ENCODE measurements at places on chromosomes 2 and 18. TPM values are rescaled to one million over a fixed set of nuclear protein-coding genes. Genes with fewer than 3 reads are reported as not detected.
A peak's percentile ranks its signal among the peaks of the same experiment; 100 is the strongest.

DNA sequence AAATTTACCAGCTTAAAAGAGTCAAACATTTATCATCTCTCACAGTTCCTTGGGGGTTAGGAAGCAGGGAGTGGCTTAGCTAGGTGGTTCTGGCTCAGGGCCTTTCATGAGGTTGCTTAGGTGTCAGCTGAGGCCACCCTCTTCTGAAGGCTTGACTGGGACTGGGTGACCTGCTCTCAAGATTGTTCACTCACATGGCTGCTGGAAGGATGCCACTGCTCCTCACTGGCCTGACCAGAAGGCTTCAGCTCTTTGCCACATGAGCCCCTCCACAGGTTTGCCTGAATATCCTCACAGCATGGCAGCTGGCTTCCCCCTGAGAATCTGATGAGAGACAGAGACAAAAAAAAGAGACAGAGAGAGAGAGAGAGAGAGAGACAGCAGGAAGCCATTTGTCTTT, 17.3 kb upstream of the RNF152 start:
- DNase-seq, result no peak

Gene CXCR1
- 0.47 TPM for polyA plus RNA-seq

Gene RTP5
- 0.13 TPM for polyA plus RNA-seq

DNA sequence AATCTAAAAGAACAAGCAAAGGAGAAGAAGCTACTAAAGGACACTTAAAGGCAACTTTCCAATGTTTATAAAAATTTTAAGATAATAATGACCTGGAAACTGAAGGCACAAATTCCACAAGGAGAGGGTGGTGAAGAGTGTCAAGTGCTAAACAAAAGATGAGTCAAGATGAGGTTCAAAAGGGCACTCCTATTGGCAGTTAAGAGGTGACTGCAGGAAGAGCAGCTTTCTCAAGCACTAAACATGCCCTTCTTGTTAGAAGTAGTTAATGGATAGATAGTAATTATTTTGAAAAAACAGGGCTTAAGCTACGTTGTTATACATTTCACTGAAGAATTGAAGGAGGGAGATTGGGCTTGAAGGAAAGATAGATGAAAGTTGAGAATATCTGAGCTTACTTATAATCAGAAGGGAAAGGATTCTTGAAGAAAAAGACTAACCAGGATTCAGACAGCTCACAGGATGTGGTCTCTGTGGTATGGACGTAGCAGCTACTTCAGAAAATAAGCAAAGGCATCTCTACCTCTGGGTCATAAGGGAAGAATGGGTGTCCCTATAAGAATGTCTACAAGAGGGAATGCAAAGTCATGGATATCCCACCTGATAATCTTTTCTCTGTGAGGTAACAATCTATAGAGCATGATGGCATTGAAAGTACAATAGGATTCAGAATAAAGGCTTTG, 454.7 kb upstream of the SLC39A10 start:
- no peak for DNase-seq

Gene AGBL5
- 11.6 TPM for polyA plus RNA-seq

Gene TRIM43
- polyA plus RNA-seq, result not detected

Gene CMPK2
- polyA plus RNA-seq, result 11.8 TPM

GRCh38 chr2:219079417-219079816, 18.7 kb upstream of the IHH start:
- DNase-seq, result no peak

Gene AQP12B
- polyA plus RNA-seq, result not detected

Gene OTOS
- not detected for polyA plus RNA-seq

DNA sequence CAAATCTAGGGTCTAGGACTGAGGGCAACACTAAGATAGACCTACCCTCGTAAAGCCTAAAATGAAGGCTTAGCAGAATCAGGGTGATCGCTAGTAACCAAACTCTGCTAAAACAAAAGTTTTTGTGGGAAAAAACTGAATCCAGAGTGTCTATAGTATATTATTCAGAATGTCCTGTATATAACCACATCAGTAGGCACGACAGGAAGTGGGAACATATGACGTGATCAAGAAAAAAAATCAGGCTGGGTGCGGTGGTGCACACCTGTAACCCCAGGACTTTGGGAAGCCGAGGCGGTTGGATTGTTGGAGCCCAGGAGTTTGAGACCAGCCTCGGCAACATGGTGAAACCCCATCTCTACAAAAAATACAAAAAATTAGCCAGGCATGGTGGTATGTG, 106.1 kb downstream of the UGGT1 start:
- DNase-seq, result no peak

Gene STK39
- polyA plus RNA-seq, result 8.6 TPM

GRCh38 chr2:105820691-105821090, 76.0 kb downstream of the NCK2 start:
- DNase-seq, result peak; percentile 24

DNA sequence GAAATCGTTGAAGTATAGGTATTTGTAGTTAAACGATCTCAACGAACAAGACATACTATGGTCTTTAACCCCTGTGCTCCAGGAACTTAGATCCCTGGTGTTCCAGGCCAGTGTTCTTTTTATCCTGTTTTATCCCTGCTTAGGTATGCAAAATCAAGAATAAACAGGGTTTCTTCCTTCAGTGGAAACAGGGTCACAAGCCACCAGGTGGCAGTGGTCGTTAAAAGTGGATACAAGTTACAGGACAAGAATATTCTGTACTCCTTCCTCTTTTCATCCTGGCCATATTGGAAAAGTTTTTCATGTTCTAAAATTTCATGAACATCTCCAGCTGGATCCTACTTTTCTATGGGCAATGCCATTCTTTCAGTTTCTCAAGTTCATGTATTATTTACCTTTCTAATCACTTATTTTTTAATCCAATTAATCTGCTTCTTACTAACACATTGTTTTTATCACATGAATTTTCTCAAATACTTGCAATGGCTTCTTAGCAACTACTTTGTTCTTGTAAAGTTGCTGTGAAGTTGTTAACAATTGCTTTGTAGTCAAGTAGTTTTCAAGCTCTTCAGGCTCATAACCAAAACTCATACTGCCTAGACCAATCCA, 16.4 kb upstream of the HNMT start:
- DNase-seq, result peak; percentile 71

Gene AMER3
- polyA plus RNA-seq, result not detected
